ENCODE measurements at places on chromosomes 11 and 22.
A peak's percentile ranks its signal among the peaks of the same experiment; 100 is the strongest.

- no peak for DNase-seq
These were observed 153.6 kb downstream of the MAML2 start for GRCh38 chr11:96189351-96189750.

GRCh38 chr22:45426387-45426786, 12.9 kb downstream of the RIBC2 start:
- DNase-seq = no peak

GRCh38 chr22:34976474-34976873, 89.5 kb upstream of the ISX start:
- no peak for DNase-seq

DNA sequence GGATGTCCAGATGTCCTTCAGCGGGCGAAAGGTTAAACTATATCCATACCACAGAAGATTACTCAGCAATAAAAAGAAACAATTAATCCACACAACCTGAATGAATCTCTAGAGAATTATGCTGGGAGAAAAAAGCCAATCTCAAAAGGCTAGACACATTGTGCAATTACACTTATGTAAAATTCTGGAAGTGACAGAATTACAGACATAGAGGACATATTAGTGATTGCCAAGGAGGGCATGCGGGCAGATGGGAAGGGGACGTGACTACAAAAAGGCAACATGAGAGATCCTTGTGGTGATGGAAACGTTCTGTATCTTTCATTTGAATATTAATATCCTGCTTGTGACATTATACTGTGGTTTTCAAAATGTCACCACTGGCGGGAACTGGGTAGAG, 103.5 kb upstream of the BMAL1 start:
- no peak for DNase-seq

DNA sequence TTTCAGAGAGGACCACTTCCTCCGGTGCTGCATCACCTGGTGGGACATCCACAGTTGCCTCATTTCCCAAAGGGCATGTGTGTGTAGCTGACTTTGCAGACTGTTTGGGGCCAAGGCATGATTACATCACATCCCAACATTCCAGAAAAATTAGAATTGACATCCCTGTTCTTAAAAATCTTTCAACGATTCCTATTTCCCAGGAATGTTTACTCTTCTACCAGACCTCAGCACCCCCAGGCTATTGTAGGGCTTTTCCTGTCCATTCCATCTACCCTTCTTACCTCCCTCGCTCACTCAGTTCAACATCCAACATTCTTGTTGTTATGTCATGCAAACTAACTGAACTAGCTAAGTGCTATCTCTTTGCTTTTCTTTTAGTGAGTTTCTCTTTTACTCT, 37.3 kb downstream of the PIWIL4 start:
- no peak for DNase-seq

GRCh38 chr11:68040101-68040956, 1.5 kb downstream of the TCIRG1 start:
- DNase-seq = peak; percentile 82

DNA sequence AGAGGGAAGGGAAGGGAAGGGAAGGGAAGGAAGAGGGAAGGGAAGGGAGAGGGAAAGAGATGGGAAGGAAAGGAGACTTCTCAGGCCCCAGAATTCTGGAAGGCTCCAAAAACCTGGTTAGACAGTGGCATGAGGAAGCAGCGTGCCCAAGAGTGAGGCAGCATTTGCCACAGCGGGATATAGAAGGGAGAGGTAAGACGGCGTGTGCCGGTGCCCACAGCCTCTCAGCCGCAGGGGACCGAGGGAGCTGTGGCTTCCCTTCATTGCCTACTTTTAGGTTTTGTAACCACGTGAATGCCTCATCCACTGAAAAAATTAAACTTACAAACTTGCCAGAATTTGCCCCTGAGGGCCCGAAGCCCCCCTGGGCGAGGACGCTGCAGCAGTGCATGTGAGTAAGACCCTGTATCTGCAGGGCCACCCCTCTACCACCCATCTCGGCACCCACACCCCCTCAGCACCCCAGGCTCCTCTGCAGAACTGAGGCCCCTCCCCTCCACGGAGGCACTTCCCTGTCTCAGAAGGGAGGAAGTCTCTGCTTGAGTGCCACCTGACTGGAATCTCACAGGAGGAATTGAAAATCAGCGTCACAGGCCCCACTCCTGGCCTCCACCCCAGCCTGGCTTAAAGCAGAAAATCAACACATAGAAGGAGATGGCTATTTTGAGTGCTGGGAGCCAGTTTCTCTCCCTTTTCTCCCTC, 58.1 kb downstream of the LINC01488 start:
- peak; percentile 63 for DNase-seq

DNA sequence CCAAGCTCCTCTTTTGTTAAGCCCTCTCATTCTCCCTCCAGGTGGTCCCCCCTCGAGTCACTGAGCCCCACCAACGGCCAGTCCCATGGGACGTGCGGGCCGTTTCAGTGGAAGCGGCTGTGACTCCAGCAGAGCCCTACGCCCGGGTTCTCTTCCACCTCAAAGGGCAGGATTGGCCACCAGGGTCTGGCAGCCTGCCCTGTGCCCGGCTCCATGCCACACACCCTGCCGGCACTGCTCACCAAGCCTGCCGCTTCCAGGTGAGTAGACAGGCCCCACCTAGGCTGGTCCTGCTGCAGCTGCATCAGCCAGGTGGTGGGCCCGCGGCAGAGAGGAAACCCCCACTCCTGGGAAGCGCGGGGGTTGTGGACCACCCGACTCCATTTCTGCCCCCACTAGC, 3.3 kb downstream of the TMEM132A start:
- DNase-seq = no peak

DNA sequence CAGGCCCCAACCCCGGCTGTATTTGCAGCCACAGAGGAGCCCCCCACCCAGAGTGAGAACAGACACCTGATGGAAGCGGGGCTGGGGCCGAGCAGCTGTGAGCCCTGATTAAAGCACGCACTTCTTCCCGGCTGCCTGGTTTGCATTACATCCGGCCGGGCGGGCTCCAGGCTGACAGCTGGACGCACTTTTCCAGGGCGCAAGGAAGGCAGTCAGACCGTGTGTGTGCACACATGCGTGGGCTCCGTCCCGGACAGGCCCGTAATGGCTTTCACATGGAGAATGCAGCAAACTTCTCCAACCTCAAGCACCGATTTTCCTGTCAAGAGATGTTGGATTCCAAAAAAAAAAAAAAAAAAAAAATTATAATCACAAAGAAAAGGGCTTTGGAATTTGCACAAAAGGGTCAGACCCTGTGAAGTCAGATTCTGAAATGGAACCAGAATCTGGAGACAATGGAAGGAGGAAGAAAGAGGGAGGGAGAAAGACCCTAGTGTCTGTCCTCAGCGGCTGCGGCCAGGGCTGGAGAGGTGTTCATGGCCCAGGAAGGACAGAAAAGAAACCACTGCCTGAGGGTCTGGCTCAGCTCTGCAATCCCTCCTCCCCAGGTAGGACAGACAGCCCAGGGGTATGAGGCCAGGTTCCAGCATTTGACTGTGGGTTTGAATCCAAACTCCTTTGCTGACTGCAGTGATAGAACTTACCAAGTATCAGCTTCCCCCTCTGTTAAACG, 365.5 kb downstream of the MN1 start:
- DNase-seq = peak; percentile 92

DNA sequence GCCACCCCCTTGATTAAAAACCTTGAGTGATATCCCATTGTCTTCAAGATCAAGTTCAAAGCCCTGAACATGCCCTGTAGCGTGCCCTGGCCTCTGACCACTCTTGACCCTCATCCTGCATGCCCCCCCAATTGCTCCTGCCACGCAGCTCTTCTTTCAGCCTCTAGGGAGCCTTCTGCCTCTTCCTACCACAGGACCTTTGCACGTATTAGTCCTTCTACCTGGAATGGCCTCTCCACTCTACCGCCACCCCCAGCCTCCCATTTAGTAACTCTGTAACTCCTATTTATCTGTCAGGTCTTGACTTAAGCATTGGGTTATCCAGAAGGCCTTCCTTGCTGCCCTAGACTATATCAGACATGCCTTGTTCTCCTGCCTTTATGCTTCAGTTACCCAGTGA, 203.6 kb downstream of the TRIM29 start:
- DNase-seq = no peak

- DNase-seq = no peak
These were observed 5.7 kb upstream of the DGAT2 start for GRCh38 chr11:75762885-75763284.

GRCh38 chr11:46555267-46556054, 38.4 kb downstream of the AMBRA1 start:
- no peak for DNase-seq

DNA sequence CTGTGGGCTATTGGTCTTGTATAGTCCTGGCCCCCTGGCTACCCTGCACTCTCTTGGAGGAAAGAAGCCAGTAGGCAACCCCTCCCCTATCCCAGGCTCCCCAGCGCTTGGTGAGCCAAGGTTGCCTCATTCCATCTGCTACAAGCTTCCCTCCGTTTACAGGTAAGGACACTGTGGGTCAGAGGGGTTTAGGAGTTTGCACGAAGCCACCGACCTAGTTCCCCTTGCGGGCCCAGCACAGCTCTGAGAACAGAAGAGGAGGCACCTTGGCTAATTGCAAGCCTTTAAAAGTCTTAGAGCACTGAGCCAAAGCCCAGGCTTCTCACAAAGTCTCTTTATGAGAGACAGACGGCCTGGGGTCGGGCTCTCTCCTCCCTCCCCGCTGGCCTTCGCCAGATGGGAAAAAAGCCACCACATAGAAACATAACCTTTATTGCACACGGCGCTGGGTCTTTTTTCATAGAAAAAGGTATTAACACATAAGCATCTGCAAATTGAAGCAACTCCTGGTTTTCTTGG, 99.8 kb downstream of the CEP164 start:
- DNase-seq = no peak

GRCh38 chr11:119964136-119965025, 173.5 kb downstream of the TRIM29 start:
- no peak for DNase-seq

- no peak for DNase-seq
These were observed 14.1 kb downstream of the PIK3IP1 start for GRCh38 chr22:31278151-31278621.

GRCh38 chr11:20027556-20028013, 132.7 kb downstream of the DBX1 start:
- DNase-seq = no peak

- DNase-seq = no peak
These were observed 36.1 kb downstream of the ME3 start for GRCh38 chr11:86636275-86636674.

- DNase-seq = peak; percentile 9
These were observed 1113.4 kb downstream of the BRD1 start for GRCh38 chr22:48714231-48714630.

DNA sequence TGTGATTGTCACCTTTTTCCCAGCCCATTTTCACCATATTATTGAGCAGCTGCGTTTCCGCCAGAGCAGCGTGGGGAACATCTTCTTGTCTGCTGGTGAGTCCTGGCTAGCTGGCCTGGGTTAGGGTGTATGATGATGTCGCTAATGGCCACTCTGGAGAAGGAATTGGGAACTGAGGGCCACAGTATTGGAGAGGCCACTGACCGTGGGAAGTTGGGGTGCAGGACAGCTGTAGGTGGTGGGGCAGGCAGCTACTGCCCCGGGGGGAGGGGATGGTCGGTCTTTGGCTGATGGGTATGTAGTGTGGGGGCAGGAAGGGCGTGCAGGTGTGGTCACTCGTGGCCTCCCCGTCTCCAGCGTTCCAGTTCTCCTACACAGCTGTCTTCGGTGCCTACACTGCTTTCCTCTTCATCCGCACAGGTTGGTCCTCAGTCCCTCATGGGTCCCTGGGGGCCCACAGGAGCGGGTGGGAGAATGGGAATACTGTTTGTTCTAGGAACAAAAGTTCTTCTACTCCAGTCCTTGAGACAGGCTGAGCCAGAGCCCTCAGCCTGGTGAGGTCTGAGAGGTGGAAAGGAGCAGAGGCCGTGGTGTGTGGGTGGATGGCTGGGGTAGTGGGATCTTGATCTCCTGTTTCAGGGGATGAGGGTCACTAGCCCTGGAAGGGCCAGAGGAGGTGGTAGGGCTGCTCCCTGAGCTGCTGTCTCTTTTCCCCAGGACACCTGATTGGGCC, 2.1 kb downstream of the RCE1 start:
- DNase-seq = peak; percentile 18

GRCh38 chr11:16000065-16000464, 356.3 kb downstream of the SOX6 start:
- DNase-seq = no peak

GRCh38 chr11:132948252-132948651, 584.0 kb downstream of the OPCML start:
- no peak for DNase-seq

- DNase-seq = no peak
These were observed 19.8 kb downstream of the CTTN start for GRCh38 chr11:70418130-70418529.

DNA sequence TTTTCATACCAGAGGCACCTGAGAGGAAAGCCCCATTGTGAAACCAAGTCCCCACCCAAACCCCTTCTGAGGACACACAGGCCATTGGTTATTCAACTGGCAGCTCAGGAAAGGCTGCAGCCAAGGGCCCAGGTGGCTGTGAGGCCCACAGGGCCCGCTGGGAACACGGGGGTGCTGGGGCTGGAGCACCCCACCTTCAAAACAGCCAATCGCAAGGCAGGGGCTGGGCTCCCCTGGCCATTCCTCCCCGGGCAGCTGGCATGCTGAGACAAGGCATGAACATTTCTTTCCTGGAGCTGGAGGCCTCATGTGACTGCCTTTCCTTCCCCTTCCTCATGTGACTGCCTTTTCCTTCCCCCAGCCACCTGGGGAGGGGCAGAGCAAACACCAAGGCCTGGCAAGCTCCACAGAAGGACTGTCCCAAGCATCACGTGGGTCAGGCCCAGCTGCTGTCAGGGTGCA, 76.9 kb downstream of the PIWIL3 start:
- peak; percentile 59 for DNase-seq

DNA sequence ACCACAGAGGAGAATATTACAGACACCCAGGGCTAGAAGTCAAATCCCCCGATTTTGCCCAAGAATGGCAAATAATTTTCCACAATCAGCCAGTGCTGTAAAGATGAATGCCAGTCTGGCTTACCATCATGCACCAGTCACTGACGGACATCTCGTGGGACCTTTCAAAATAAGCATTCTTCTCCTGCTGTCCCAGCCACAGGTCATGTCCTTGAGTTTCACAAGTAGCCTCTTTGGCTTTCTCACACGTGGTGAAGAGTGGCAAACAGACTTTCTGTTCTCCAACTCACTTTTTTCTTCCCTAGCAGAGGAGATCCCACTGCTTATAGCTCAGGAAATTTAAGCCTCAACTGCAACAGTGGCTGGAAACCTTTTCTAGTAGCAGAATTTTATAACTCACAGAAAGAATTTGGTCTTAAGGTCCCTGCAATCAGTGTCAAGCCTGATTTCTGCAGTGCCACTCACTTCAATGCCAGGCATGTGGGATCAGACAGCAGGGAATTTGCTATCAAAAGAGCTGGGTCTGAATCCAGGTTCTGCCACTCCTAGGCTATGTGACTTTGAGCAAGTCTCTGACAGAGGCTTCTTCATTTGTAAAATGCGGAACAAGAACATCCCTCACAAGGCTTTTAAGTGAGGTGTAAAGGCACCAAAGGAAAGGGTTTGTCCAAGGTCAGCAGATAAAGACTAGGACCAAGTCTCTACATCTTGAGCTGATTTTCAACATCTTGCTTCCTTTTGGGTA, 3.6 kb downstream of the PIK3IP1 start:
- DNase-seq = no peak

Measured in femur (tissue), 1 donor.